ENCODE measurements at places on chromosomes 3 and 15.

GRCh38 chr3:141285570-141285969 is 53.9 kb downstream of the PXYLP1 start:
- no peak for DNase-seq

GRCh38 chr3:194003114-194004057 is 132.6 kb upstream of the HES1 start:
- DNase-seq, result peak; percentile 50

DNA sequence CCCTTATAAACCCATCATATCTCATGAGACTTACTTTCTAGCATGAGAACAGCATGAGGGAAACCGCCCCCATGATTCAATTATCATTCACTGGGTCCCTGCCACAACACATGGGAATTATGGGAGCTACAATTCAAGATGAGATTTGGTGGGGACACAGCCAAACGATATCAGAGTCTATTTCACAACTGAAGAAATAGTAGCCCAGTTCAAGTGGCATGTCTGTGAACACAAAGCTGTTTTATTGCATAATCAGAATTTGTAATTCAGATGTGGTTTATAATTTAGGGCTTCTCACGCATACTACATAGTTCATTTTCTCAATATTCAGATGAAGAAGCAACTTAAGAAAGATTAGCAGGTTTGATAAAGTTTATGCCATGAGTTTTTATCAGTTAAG is 1188.0 kb upstream of the ALCAM start:
- DNase-seq, result no peak

DNA sequence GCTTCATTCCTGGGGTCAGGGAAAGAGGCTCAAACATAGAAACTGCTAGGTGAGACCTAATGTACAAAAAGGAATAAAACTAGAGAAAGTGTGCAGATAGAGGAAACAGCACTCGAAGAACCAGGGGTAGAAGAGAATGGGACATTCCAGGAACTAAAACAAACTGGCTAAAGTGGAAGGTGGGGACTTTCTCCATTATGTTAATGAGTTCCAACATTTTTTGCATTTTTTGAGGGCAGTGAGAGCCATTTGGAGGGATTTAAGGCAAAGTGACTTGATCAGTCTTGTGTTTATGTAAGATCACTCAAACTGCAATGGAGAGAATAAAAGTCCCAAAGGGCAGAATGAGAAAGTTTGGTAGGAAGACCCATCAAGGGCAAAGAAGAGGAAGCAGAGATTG is 20.6 kb upstream of the SLC4A7 start:
- DNase-seq, result no peak

DNA sequence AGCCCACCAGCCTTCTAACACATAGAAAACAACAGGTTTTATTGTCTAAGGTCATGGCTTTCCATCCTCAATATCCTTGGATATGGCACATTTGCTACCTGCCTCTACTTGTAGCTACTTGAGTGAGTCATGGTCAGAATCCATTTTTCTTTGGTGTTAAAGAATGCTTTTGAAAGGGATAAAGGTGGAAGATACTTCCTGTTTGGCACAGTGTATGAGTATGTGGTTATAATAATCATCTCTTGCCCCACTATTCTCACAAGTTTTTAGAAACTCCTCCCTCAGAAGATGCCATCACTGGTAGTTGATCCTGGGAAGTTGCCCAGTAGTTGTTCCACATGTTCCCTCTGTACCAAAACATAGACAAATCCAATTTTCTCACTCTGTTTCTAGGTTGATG is 508.6 kb upstream of the IL12A start:
- no peak for DNase-seq

DNA sequence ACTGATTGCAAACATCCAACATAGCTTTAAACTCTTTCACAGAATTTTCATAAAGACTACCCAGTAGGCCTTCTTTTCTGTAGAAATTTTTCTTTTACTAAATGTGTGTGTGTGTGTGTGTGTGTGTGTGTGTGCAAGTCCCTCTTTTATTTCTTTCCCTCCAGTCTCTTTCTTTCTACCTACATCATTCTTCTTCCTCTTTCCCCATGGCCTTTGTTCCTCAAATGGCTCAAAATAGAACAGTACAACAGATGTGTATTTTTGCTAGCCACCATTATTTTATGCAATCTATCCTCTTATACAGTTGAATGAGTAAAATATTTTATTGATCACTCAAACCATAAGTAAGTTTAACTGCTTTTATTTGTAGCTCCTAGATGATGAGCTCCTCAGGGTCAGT is 76.4 kb downstream of the USF3 start:
- no peak for DNase-seq

GRCh38 chr3:121757087-121757811 is 7.7 kb upstream of the GOLGB1 start:
- DNase-seq, result no peak

GRCh38 chr15:52224211-52224610 is 33.0 kb upstream of the GNB5 start:
- DNase-seq, result no peak

DNA sequence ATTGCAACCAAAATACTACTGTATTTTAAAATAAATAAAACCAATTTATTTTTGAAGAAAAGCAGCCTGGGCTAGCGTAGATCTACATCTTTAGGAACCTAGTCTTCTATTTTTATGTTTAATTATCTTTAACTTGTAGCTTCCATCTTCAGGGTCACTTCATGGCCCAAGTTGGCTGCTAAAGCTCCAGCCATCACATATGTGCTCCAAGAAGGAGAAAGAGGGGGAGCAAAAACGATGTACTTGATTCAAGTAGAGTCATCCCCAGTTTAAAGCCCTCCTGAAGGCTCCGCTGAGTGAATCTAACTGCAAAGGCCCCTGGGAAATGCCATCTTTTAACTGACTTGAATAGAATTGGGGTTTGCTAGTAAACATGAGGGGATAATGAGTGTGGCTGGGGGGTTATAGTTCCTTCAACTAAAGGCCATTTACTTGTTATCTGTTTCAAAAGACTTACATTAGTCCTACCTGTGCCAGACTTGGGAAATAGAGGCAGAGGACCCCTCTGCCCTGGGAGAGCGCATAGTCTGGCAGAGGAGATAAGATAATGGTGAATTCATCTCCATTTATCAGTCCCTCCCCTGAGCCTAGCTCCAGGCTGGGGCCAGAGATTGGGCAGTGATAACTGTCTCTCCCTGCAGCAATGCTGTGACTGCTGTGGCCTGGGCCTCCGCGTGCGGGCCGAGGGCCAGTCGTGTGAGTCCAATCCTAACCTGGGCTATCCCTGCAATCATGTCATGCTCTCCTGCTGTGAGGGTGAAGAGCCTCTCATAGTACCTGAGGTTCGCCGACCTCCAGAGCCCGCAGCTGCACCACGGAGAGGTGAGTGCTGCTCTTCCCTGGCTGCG is 64.6 kb downstream of the FBLN2 start:
- no peak for DNase-seq

DNA sequence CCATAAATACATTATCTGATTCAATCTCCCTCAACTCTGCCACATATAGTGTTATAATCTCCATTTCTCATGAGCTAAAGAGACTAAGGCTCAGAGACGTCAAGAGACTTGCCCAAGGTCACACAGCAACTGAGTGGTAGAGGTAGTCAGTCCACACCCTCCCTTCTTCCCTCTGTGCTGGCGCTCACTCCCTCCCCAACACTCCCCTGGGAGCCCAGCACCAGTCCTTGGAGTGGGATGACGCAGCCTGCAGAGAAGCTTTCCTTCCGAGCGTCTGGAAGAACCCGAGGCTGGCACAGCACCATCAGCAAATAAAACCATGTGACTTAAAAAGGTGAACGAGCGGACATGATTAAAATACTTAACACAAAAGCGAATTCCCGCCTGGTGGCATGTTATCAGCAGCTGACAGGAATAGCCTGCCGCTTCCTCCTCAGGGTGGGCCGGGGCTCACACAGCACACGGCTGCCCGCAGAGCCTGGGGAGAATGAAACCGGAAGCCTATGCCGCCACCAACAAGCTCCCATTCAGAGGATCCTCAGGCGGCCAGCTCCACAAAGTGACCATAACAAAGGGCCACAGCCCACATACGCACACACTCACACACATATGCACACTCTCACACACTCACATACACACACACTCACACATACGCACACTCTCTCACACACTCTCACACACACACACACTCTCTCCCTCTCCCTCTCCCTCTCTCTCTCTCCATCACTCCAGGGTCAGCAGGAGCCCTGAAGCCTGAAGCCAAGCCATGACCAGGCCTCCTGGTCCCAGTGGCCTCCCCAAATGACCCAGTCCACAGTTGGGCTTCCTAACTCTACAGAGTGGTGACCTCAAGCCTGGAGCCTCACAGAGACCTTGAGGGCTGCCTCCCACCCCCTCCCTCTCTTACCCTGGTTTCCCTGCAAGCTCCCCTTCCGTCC is 120.5 kb downstream of the XXYLT1 start:
- no peak for DNase-seq

- no peak for DNase-seq
Measured at GRCh38 chr3:66442254-66443117, 58.3 kb downstream of the LRIG1 start.
